ENCODE measurements at places on chromosomes 5 and 9.

- no peak for DNase-seq
Observed at GRCh38 chr5:157689942-157690689, 18.8 kb downstream of the C5orf52 start.

DNA sequence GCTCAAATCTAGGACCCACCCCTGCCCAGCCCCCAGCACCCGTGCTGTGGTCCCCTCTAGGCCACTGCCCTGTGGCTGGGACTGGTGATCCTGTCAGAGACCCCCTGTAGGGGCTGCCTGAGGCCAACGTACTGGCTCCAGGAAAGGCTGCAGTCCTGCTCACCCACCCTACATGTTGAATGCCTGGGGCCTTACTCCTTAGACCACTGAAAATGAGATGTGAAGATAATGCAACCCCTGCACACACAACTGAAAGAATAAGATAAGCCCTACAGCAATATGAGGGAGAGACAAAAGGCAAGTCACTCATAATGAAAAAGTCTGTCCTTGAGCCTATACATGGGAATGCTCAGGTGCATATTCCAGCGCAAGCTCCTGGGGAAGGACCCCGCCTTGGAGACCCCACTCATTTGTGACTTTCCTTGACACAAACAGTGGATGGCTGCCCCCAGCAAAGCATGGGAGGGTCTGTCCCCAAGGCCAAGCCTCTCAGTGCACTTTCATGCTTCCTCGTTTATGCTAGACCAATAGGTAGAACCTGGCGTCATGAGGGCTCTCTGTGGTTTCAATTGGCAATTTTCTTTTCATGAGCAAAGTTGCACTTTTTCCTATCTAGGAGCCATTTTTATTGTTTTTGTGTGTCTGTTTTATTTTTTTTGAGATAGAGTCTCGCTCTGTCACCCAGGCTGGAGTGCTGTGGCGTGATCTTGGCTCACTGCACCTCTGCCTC, 12.5 kb upstream of the WNK2 start:
- no peak for DNase-seq

DNA sequence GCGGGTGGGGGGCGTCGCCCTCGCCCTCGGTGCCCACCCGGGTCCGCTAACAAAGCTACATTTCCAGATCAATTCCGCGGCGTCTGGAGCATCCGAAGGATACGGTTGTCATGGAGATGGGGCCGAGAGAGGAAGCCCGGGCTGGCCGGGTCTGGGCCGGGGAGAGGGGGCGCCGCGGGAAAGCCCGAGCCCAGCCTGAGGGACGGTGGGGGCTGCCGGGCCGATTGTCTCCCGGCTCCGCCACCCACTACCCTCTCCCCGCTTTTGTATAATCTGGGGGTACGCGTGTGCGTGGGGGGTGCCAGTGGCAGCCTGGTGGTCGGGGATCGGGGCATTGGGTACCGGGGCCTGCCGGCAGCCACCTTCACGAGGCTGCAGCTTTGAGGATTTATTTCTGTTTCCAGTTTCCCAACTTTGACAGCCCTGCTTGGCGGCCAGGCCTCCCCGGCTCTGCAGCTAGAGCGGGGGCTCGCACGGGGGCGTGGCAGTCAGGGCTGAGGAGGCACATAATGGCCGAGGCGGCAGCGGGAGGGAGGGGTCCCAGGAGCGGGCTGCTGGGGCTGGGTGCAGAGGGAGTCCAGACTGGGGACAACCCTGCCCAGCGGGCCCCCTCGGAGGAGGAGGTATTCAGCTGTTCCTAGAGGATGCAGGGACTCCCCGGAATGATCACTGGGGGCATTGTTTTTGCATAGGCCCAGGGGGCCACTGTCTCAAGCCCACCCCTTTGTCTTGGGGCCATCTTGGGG, 626 bp downstream of the PSD2 start:
- no peak for DNase-seq

DNA sequence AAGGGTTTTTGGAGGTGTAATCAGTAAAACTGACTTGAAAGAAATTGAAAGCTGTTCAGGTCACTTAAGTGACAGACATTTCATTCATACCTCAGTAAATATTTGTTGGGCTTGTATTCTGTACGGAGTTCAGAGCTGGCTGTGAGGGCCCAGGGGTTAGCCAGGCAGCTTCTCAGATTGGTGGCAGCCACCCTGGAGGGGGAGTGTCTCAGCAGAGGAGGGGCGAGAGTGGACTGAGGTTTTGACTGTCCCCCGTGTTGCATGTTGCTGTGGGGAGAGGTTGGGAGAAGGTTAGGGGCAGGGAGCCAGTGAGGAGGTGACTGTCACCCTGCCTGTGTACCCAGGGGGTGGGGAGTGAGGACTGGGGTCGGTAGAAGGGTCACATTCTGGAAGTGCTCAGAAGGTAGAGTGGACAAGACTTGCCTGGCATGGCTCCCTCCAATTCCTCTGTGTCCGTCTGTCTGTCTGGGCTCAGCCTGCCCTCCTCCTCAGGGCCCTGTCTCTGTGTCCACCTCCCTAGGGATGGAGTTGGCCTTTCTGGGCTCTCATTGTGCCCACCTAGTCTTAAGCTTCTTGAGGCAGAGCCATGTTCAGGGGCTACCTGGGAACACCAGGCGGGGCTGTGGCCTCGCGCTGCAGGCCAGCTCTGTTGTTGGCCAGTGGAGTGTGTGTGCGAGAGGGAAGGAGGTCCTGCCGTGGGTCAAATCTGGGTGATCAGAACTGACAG, 4.4 kb downstream of the PHF2 start:
- DNase-seq = no peak

- peak; percentile 49 for DNase-seq
Observed at GRCh38 chr5:36240779-36241630, 720 bp downstream of the NADK2 start.

DNA sequence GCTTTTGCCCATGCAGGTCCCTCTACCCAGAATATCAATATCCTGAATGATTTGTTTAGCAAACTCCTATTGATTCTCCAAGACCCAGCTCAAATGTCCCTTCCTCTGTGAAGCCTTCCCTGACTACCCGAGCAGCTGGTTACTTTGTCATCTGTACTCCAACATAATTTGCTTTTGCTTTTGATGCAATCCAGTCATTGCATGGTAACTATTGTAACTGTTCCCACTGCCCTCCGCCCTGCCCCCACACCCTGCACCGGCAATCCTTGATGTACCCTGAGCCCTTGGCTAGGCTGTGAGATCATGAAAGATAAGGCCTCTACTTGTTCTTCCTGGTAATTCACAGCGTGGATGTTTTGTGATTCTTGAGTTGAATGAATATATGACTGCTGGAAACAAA, 119.9 kb upstream of the BOD1 start:
- DNase-seq = no peak

DNA sequence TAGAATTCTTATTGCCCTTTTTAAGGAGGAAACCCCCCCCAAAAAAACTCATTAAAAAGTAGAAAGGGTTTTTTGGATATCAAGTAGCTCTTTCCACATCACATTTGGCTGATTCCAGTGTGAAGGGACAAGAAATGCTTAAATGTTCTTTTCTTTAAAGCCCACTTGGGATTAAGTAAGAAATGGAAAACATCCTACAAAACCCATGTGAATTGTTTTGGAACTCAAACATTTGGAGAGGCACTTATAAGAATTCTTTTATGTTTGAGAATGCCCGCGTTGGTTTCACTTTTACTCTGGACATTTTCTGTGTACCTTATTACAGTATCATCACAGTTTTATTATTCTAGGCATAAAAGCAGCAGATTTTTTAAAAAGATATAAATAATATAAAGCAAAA, 301.1 kb upstream of the ACTBL2 start:
- no peak for DNase-seq

GRCh38 chr9:94757158-94757557, 30.7 kb downstream of the AOPEP start:
- DNase-seq = no peak

- peak; percentile 12 for DNase-seq
Observed at GRCh38 chr5:83430130-83431010, 41.2 kb upstream of the VCAN start.

- no peak for DNase-seq
Observed at GRCh38 chr5:127863161-127863560, 160.0 kb downstream of the CCDC192 start.

DNA sequence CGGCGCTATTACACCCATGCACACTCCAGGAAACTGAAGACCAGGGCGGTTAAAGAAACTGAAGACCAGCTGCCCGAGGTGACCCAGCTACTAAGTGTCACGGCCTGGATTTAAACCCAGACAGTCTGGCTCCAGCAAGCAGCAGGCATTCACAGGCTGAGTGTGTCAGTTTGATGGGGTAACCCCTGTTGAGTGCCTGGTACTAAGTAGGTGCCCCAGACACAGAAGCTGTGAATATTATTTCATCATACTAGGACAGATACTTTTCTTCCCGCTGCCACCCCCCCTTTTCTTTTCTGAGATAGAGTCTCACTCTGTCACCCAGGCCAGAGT, 7.3 kb downstream of the ENG start:
- DNase-seq = no peak

DNA sequence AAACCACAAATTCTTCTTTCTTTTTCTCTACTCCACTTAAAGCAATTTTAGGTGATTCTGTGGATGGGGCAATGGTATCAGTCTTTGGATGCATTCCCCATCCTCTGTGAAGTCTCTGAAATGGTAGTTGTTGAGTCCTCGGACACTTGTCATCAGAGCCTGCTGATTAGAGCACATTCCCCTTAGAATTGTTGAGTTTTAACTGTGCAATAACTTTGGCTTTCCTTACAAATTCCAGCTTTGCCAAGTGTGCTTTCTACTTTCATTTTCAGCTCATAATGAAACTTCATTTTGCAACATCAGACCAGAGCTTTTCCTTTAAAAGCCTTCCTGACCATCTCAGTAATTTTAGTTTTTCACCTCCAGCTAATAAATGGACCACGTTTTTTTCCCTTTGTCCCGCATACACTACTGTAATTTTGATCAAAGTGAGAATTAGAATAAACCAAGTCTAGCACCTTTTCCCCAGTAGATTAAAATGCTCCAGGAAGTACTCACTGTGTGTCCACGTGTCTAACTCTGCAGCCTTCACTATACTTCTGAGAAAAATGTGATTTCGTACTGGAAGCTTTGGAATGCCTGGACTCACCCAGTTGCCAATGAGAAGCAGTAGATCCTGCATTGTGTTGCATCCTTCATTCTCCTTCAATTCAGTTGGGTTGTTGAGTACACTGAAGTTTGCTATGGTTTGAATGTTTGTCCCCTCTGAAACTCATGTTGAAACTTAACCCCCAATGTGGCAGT, 135.6 kb downstream of the NTRK2 start:
- DNase-seq = no peak

GRCh38 chr5:151684690-151685361, 1.9 kb downstream of the SPARC start:
- DNase-seq = no peak

DNA sequence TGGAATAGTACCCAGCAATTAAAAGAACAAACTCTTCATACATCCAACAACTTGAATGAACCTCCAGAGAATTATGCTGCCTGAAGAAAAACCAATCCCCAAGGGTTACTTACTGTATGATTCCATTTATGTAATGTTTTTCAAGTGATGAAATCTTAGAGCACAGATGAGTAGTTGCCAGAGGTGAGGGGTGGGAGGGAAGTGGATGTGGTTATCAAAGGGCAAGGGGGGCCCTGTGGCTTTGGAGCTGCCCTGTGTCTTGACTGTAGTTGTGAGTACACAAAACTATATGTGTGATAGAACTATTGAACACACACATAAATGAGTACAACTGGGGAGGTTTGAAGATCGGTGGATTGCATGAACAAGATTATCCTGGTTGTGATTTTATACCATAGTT, 115.8 kb upstream of the SLC25A48 start:
- DNase-seq = no peak

- peak; percentile 76 for DNase-seq
Observed at GRCh38 chr5:23740029-23740428, 232.6 kb downstream of the PRDM9 start.

- no peak for DNase-seq
Observed at GRCh38 chr5:135033901-135034235, at the start of gene PITX1. Gene PITX1 (minus strand): TSS chr5:135034228. CDS start chr5:135033881, 347 bp downstream.

DNA sequence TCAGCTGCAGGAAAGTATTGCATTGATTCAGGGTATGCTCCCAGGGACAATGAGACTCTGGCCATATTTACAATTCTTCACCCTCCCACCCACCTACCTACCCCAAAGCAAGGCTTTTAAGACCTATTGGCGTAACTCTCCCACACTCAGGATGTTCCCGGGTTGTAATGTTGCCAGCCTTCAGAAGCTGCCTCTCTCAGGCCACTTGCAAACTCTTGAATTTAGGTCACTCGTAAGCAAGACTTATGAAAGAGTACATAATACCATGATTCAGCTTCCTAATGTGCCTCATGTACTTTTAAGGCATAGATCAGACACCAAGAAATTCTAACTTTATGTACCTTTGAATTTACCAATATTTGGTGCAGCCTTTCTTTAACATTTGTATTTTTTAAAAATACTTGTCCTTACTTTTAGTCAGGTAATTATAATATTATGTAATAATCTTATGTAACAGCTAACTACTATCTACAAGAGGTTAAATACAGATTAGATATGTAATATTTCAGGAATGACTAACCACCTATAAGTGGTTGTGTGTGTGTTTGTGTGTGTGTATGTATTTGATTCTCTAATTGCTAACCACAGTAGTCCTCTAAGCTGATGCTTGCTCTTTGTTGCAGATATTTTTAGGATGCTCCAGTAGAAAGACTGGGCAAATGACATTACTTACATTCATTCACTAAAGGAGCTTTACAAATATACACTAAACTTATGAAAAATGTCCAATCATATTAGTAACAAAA, 630.5 kb upstream of the MEF2C start:
- DNase-seq = no peak

GRCh38 chr9:33289496-33289895, 820 bp upstream of the NFX1 start:
- DNase-seq = no peak

DNA sequence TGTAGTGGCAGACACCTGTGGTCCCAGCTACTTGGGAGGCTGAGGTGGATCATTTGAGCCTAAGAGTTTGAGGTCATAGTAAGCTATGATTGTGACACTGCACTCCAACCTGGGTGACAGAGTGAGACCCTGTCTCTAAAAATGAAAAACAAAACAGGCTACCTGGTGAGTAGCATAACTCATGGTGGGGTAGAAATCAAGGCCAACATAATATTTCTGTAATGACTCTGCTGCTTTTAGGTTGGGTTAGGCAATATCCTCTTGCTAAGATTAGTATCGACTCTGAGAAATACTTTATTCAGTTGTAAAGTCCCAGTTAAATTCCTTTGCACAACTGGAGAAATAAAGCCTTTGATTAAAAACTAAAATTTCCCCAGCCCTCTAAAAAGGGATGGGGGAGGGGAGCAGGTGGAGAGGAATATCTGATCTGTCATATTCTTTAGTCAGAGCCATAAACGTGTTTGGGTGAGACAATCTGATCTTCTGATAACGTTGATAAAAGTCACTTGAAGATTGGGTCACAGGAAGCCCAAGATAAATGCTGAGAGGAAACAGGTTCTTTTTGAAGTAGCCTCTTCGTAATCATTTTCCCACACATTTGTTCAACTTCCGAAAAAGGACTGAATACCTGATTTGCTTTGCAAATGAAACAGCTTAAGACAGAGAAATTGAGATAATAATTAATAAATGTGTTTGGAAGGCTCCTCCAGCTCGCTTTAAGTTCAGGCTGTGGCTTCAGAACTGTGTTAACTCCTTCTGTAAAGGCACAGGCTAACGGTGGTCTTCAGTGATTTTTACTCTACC, 14.9 kb downstream of the IL4 start:
- DNase-seq = no peak

- DNase-seq = no peak
Observed at GRCh38 chr5:39520232-39520572, 95.4 kb upstream of the DAB2 start.

GRCh38 chr5:107968406-107968843, 297.7 kb upstream of the EFNA5 start:
- no peak for DNase-seq

- DNase-seq = no peak
Observed at GRCh38 chr5:112634166-112634565, 103.5 kb upstream of the APC start.

Measured in T47D (cell line).